LNCaP clone FGC (cell line): ENCODE measurements at places on chromosomes 4 and X.

DNA sequence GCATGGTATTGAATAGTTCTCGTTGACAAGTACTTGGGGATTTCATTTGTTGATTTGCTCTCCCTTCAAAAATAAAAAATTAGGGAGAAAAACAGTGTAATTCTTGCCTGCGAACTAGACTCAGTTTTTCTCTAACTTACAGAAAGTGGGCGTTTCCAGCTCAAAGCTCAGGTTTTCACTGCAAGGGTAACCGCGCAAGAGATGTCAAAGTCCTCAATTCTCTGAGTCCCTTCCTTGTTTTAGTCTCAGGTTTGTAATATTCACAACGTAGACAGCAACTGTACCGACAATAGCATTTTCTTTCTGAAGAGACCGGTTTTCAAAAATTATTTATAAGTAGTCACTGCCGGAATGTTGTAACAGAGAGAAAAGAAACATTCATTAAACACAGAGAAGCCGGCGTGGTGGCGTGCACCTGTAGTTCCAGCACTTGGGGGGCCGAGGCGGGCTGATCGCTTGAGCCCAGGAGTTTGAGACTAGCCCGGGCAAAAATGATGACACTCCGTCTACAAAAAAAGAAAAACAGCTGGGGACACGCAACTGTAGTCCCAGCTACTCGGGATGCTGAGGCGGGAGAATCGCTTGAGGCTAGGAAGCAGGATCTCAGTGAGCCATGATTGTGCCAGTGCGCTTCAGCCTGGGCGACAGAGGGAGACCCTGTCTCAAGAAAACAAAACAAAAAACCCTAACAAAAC is 774 bp downstream of the ZCCHC4 start:
- no peak for DNase-seq

DNA sequence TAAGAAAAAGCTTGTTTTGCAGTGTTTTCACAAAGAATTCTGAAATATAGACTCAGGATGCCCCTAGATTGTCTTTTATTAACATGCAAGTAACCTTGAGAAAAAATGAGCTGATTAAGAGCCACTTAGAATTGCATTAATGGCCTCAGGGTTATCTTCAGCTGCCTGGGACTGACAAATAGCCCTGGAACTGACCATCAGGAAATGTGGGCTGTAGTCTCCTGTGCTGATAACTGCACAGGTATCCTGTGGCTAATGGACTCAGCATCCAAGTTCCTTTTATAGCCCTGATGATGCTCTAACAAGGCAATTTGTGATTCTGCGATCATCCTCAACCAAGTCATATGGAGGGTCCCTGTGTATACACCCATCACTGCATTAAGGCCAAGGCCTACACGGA is 17.0 kb downstream of the CA5B start:
- DNase-seq: no peak

- DNase-seq: no peak
These were observed 93.1 kb upstream of the ESX1 start for GRCh38 chrX:104347860-104348259.

GRCh38 chrX:58044130-58044529 is 133.9 kb upstream of the ZXDA start:
- DNase-seq: no peak

GRCh38 chrX:19674041-19674789 is 158.9 kb upstream of the MAP3K15 start:
- DNase-seq: no peak

GRCh38 chr4:87240341-87240740 is 19.9 kb upstream of the KLHL8 start:
- no peak for DNase-seq

GRCh38 chr4:48722509-48723446 is 57.3 kb downstream of the FRYL start:
- peak; percentile 4 for DNase-seq

GRCh38 chr4:153115322-153116290 is 88.6 kb upstream of the TRIM2 start:
- peak; percentile 22 for DNase-seq

DNA sequence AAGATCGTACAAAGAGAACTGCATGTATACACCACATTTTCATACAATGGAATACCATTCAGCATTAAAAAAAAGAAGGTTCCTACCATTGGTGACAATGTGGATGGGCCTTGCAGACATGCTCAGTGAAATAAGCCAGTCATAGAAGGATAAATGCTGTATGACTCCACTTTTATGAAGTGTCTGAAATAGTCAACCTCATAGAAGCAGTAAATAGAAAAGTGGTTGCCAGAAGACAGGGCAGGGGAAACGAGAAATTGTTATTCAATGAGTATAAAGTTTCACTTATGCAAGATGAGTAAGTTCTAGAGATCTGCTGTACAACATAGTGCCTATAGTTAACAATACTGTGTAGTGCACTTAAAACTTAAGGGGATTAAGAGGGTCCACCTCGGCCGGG is 257.5 kb upstream of the FTHL17 start:
- no peak for DNase-seq

DNA sequence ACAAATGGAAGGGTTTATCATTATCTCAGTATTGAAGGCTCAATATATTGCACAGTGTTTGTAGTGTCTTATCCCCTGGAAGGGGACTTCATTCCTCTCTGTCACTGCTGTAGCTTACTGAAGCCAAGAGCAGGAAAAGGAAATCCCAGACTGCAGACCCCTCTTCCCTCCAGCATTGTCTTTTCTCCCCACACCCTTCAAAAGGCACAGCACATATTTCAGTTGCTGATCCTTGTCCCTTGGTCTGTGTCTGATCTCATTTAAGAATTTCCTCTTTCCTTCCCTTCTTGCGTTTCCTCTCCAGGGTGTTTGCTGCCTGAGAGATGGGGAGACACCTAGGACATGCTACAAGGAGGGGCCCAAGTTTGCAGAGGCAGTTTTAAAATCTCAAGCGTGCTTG is 40.1 kb downstream of the STIM2 start:
- DNase-seq: no peak
